ENCODE measurements at places on chromosomes 12 and 14.
A peak's percentile ranks its signal among the peaks of the same experiment; 100 is the strongest.

DNA sequence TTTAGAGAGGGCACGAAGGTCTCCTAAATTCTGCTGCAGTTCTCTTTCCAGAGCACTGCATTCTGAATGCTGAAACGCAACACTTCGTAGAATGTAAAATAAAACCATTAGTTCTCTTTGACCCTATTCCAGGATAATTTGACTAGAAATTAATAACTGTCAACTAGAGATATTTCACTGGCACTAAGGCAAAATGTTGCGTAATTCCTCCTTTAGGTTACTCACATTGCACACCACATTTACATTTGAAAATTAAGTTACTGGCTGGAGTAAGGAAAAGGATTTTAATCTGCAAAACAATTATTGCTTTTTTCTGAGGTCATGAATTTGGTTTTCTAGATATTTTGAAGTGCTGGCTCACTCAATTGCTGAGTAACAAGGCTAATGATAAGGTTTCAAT is 58.0 kb upstream of the TRHDE start:
- no peak overlapping the region for H3K27ac ChIP-seq
- H3K36me3 ChIP-seq: no peaks in the 10 kb centered on the region
- no peak for DNase-seq
- H3K4me1 ChIP-seq: no peaks in the 10 kb centered on the region
- no peak overlapping the region for H3K4me3 ChIP-seq

- no peak for DNase-seq
- H3K36me3 ChIP-seq: no peaks in the 10 kb centered on the region
- H3K27ac ChIP-seq: no peak overlapping the region
- H3K4me3 ChIP-seq: no peak overlapping the region
Measured at GRCh38 chr14:54848910-54849309, 53.7 kb downstream of the GCH1 start.

DNA sequence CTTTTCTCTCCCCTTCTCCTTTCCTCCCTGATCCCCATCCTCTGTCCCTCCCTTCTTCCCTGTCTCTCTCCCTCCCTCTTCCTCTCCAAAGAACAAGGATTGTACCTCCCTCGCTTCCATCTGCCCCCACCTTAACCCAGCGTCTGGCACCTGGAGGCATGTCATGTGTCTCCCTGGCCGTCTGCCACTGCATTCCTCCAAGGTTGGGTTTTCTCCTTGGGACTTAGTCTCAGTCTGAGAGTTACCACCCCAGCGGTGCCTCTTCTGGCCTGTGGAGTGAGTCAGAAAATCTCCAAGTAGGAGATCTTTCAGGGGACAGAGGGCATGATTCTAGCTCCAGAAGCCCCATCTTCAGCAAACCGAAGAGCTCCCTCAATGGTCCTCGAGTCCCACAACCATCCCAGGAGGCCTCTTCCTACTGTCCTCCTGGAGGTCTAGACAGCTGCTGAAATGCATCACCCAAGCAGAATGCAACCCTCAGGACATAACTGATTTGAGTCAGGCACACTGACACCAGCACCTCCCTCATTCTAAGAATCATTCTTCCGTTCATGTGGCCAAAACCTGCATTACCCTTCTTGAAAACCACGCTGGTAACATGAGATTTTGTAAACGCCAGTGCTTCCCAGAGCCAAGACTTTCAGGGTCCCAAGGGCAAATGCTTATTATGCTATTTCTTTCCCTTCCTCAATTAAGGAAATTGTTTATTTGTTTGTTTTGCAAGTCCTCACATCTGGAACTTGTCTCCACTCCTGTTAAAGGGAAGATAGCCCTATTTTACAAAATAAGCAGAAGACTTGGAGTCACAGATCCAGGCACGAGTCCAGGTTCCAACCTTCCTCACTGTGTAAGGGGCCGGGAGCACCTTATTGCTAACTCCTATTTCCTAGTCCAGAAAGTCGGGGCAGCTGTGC is 463.2 kb downstream of the BCL11B start:
- H3K4me3 ChIP-seq: no peak overlapping the region
- no peak overlapping the region for H3K27ac ChIP-seq

DNA sequence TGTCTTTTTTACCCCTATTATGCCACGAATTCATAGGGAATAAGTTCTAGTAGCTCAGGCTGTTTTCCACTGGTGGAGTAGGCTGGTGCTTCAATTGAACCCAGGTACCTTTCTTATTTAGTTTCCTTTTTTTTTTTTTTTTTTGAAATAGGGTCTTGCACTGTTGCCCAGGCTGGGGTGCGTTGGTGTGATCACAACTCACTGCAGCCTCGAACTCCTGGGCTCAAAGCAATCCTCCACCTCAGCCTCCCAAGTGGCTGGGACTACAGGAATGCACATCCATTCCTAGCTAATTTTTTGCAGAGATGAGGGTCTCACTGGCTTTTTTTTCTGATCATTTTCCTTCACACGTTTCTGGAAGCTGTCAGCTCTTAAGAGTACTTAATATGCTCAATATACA is 2.7 kb downstream of the CREBL2 start:
- H3K27ac ChIP-seq: no peak overlapping the region
- H3K4me3 ChIP-seq: no peak overlapping the region
- no peaks in the 10 kb centered on the region for H3K27me3 ChIP-seq
- DNase-seq: no peak
- peaks cover 16% of the 10 kb centered on the region for H3K4me1 ChIP-seq

DNA sequence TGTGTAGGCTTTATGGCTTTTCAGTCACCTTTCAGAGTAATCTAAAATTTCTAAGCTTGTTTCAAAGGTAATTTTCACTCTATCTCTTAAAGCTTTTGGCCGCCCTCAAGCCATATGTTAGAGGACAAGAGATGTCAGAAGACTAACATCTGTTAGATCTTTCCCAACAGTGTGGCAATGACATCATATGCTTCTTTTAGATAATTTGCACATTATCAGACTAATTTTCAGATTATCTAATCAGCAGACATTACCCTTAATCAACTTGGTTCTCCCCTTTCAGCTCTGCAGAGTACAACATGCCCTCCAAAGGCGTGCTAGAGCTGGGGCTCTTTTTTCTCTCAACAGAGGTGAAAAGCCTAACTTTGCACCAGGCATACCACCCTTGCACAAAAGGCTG is 207.1 kb downstream of the DPF3 start:
- peaks cover 10% of the 10 kb centered on the region for H3K4me1 ChIP-seq
- no peak overlapping the region for H3K27ac ChIP-seq
- no peak overlapping the region for H3K4me3 ChIP-seq
- no peaks in the 10 kb centered on the region for H3K27me3 ChIP-seq
- DNase-seq: no peak
- H3K36me3 ChIP-seq: peaks cover 12% of the 10 kb centered on the region

DNA sequence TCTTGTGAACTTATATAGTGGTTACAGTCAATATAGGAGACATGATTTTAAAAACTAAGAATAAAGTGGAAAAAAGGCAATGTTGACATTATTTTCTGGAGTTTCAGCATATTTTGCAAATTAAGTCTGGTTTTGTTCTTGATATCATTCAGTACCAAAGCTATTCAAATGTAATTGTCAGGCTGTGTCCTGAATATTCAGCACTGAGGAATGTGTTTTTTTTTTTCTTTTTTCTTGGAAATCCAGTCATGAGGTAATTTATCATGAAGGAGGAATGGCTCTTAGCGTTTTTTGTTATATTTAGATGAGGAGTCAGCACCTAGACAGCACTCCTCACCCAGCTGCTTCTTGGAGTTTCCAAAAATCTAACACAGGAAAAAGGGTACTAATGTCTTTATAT is 225.5 kb downstream of the CCDC91 start:
- H3K36me3 ChIP-seq: no peaks in the 10 kb centered on the region
- H3K4me3 ChIP-seq: no peak overlapping the region

DNA sequence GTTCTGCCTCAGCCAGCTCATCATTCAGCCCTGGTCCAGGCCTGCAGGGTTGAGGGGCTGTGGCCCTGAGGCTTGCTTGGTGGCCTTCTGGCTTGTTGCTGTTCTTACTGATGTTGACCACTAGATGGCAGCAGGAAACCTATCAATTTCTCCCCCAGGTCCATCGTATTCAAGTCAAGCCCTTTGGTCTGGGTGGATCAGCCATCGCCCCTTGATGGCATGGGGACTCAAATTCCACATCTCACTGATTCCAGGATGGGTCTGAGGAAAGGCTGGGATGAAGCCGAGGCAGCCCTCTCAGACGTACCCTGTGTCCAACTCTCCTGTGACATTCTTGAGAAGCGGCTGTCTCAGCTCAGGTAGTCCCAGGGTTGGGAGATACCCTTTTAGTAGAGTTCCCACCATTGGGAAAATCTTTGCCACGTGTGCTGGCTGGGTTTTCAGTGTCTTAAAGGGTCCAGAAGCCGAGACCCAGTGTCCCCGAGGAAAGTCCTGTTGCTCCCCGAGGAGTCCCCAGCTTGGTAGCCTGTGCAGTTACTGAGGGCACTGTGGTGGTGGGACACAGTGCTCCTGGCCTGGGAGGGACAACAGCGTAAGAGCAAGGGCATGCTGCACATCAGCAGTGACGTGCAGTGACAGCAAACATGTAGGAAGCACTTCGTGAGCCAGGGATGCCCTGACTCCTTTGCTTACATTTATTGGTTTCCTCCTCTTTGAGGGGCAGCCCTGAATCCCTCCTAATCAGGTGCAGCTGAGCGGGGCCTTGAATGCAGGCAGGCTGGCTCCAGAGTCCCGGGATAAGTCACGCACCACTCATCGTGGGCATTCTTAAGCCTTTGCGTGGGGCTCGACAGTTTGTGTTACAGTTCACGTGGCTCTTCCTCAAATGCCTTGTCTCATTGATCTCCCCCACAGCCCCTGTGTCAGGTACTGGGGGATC is 58.6 kb downstream of the TSPAN9 start:
- H3K4me1 ChIP-seq: peaks cover 17% of the 10 kb centered on the region
- no peak overlapping the region for H3K4me3 ChIP-seq
- no peak overlapping the region for H3K27ac ChIP-seq
- no peaks in the 10 kb centered on the region for H3K27me3 ChIP-seq
- no peaks in the 10 kb centered on the region for H3K36me3 ChIP-seq

DNA sequence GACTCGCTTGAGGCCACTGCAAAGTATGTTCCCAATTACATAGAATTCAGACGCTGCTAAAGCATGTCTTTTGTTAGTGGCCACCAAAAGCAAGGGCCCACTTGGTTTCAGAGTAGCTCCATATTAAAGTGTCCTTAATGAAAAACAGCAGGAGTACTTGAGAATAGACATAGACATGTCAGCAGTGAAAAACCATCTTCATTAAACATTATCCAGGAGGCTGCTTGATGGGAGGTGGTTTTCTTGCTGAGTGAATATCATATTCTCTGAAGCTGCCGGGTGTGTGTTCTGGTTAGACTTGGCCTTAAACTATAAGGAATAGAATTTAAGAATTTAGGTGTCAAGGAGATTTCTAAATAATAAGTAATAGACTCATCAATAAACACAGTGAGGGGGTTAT is 79.5 kb upstream of the CCDC198 start:
- H3K36me3 ChIP-seq: no peaks in the 10 kb centered on the region
- no peak overlapping the region for H3K4me3 ChIP-seq
- no peak overlapping the region for H3K27ac ChIP-seq
- H3K27me3 ChIP-seq: no peaks in the 10 kb centered on the region

- DNase-seq: no peak
- no peak overlapping the region for H3K4me3 ChIP-seq
- peaks cover 32% of the 10 kb centered on the region for H3K4me1 ChIP-seq
- no peaks in the 10 kb centered on the region for H3K27me3 ChIP-seq
Measured at GRCh38 chr12:6322969-6323339, 12.5 kb downstream of the PLEKHG6 start.

DNA sequence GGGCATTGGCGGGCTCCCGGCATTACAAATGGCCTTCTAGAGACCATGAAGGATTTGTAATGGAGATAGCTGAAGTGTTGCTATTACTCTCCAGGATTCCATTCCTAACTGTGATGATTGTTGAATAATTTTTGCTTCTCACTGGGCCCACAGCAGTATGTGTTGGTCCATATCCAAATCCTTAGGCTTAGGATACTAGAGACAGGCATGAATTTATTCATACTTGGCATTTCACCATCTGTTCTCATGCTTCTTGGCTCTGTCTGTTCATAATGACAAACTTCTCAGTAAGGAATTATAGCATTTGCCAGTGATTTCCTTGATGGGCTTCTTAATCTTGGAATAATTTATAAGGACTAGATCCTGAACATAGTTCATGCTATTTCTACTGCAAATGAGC is 832.9 kb downstream of the C12orf50 start:
- no peaks in the 10 kb centered on the region for H3K27me3 ChIP-seq
- no peak overlapping the region for H3K4me3 ChIP-seq
- peak; percentile 10 for DNase-seq
- no peaks in the 10 kb centered on the region for H3K4me1 ChIP-seq
- H3K27ac ChIP-seq: no peak overlapping the region
- H3K36me3 ChIP-seq: no peaks in the 10 kb centered on the region

GRCh38 chr14:86072116-86072894 is 542.4 kb downstream of the FLRT2 start:
- no peak overlapping the region for H3K27ac ChIP-seq
- H3K4me3 ChIP-seq: no peak overlapping the region
- H3K4me1 ChIP-seq: no peaks in the 10 kb centered on the region
- no peaks in the 10 kb centered on the region for H3K27me3 ChIP-seq

- no peak for DNase-seq
- no peak overlapping the region for H3K4me3 ChIP-seq
- H3K27ac ChIP-seq: no peak overlapping the region
- H3K36me3 ChIP-seq: no peaks in the 10 kb centered on the region
- H3K27me3 ChIP-seq: peaks cover 8% of the 10 kb centered on the region
- no peaks in the 10 kb centered on the region for H3K4me1 ChIP-seq
Measured at GRCh38 chr12:52091061-52091460, 11.6 kb downstream of the SMIM41 start.

DNA sequence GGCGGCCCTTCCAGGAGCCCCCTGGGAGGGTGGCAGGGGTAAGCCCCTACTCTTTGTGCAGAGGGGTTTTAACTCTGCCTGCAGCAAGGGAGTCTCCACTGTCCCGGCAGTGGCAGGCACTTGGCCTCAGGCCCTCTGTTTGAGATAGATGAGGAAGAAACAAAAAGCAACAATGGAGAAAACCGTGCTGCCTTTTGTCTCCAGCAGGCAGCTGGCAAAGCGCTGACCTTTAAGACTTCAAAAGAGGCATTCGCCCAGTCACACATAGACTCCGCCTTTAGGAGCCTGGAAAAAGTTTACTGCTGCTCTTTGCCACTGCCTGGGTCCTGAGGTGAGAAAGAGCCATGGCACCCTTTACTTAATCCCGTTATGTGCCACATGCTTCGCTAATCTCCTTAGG is 158.2 kb upstream of the NTF3 start:
- no peak overlapping the region for H3K4me3 ChIP-seq
- DNase-seq: no peak
- H3K27me3 ChIP-seq: no peaks in the 10 kb centered on the region

GRCh38 chr12:57143454-57143853 is 4.0 kb downstream of the LRP1-AS start:
- no peak for DNase-seq
- H3K27ac ChIP-seq: no peak overlapping the region
- H3K4me1 ChIP-seq: peaks cover 74% of the 10 kb centered on the region
- no peak overlapping the region for H3K4me3 ChIP-seq

All from GM23248 (cell line).